ENCODE measurements at places on chromosomes 5 and 9.

DNA sequence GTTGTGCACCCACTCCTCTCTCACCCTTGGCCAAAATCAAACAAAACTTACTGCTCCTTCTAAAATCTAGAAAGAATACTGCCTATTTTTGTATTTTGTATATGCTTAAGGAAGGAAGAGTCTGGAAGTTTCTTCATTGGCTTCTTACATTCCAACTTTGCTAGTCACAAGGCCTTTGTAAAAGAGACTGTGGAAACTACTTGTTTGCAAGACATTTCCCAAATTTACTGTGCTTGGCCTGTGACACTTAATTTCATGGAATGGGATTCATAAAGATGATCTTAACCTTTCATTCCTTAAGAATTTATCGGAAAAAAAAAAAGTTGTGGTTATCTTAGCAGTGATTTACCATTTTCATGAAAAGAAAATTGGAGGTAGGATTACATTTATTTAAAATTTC, 208.9 kb downstream of the VPS13A start:
- DNase-seq: no peak

- DNase-seq: no peak
Observed at GRCh38 chr9:15959663-15960062, 406.8 kb downstream of the CCDC171 start.

DNA sequence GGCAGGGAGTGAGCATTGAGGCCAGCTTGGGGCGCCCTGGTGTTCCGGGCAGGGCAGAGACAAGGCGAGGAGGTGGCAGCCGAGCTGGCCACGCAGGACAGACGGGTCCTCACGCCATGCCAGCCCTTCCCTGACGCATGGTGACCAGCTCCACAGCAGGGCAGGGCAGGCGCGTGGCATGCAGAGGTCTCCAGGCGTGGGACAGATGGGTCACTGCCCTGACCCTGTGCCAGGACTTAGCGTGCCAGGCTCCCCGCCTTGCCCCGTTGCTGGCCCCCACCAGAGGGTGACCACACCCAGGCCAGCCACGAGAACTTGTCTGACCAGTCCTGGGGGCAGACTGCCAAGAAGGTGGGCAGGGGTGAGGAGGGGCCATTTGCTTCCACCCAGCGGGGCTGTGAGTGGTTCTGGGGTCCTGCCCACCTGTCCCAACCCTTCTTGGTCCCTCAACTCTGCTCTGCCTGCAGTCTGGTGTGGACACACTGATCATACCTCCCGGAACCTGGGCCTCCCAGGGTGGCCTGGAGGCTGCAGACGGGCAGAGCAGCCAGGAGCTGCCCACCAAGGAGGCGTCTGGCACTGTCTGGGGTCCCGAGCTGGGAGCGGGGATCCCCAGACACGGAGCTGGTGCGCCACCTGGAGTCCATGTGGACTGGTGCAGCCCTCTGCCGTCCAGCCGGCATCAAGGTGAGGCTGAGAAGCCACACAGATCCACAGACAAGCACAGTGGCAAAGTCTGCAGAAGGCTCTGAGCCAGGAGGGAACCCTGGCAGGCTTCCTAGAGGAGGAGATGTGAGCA, at the start of gene RNF224:
Gene RNF224, plus strand, starts transcription at position 449 of the 799 bp plus-strand sequence. CDS start 834 bp downstream, outside the sequence.
- peak; percentile 58 for DNase-seq

DNA sequence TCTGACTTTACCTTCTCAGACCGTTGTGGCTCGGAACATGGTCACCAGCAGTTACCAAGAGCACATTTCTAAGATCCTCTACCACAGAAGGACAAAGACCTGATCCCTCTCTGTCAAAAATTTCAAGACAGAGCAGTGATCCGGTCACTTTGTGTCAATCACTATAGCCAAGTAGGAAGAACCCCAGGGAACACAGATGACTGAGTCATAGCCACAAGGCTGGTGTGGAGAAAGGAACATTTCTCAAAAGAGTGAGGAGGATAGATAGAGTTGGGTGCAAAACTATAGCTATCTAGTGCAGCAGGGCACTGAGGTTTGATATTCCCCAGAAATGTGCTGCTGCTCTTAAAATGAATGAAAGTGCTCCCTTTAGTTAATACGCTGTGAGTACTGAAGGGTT, 130.7 kb upstream of the SMIM23 start:
- DNase-seq: no peak

DNA sequence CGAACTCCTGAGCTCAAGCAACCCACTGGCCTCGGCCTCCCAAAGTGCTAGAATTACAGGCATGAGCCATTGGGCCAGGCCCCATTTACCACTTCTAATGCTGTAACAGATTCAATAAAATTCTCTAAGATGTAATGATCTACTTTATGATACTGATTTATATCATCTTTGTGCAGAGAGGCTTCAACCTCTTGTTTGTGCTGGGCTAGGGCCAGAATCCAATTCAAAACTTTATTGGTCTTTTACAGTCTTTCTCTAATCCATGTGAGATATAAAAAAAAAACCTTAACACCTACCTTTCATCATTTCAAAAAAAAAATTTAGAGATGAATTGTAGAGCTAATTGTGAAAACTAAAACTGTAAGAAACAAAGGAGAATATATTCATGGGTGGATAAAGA, 8.2 kb upstream of the BTF3 start:
- no peak for DNase-seq

DNA sequence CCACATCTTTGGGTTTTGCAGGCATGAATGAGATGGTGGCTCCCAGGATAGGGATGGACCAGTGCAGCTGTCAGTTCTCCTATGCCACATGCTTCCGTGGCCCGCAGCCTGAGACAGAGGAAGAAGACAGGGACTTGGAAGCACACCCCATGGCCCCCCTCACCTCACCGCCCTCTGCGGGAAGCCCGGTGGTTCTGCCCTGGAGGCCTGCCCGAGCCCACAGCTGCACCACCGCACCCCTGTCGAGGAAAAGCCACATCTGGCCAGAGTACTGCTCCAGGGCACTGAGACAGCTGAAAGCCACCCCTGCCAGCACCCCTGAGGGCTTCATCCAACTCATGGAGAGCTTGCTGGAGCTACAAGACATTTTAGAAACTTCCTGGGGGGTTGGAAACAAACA, 7.6 kb upstream of the TRMT10B start:
- no peak for DNase-seq

DNA sequence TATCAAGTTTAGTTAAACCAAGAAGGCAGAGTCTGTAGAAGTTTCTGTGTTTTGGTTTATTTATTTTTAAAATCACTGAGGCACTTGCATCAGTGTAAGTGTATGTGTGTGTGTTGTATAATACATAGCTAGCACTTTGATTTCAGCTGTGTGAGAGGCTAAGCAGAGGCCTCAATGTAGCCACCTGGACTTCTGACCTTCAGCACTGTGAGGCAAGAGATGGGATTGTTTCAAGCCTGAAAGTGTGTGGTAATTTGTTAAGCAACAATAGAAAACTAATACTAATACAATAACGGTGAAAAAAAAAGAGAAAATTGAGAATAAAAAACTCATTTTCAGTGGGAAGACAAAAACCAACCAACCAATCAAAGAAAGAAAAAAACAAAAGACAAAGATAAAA, 327.3 kb downstream of the CDH18 start:
- DNase-seq: no peak

- DNase-seq: no peak
Observed at GRCh38 chr5:107957051-107957450, 286.3 kb upstream of the EFNA5 start.

DNA sequence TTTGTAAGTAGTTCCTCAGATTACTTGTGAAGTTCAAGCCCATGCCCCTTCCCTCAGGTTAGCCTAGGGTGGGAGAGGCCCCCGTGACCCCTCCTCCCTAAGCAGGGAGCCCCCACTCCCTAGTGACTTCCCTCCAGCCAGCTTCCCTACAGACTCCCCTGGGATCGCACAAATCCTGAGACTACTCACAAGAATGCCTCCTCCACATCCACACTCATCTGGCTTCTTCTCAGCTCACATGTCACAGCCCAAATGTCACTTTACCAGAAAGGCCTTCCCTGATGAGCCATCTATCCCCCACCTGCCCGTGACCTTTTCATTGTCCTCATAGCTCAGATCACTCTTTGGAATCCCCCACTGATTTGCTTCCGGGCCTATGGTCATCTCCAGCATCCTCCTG, 96.7 kb upstream of the ARAP3 start:
- DNase-seq: no peak

DNA sequence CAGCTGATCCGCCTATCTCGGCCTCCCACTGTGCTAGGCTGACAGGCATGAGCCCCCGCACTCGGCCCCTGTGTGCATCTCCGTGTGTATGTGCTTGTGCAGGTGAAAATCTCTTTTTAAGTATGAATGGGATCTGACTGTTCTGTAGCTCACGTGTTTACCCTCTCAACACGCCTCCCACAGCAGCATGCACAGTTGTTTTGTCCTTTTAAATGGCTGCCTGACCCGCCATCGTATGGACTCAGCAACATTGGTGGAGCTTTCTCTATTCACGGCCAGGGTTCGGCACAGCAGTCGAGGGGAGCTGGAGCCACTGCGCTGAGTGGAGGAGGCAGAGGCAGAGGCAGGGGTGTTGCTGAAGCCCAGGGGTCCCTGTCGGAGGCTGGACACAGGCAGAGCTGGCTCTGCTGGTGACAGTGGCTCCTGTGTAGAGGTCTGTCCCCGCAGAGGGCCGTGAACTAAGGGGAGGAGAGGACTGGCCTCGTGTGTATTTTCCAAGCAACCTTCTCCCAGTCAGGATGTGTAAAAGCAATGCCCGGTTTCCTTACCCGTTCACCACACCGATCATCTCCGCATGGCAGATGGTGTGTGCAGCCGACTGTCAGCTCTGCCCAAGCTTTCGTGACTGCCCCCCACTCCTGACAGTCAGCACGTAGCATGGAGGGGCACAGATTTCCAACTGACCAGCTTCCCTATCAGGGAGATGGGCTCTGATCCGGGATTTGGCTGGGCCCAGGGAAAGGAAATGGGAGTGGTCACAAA, 37.3 kb downstream of the MRPL36 start:
- DNase-seq: no peak

- no peak for DNase-seq
Observed at GRCh38 chr5:147075187-147075586, 159.6 kb upstream of the STK32A start.

GRCh38 chr5:139776861-139777260, 18.7 kb upstream of the PSD2 start:
- no peak for DNase-seq

GRCh38 chr9:122122903-122123632, 30.0 kb upstream of the TTLL11 start:
- peak; percentile 16 for DNase-seq

GRCh38 chr9:134178768-134179551, 14.6 kb upstream of the RNU6ATAC start:
- no peak for DNase-seq

GRCh38 chr5:157533011-157533481, 42.5 kb downstream of the ADAM19 start:
- DNase-seq: no peak

DNA sequence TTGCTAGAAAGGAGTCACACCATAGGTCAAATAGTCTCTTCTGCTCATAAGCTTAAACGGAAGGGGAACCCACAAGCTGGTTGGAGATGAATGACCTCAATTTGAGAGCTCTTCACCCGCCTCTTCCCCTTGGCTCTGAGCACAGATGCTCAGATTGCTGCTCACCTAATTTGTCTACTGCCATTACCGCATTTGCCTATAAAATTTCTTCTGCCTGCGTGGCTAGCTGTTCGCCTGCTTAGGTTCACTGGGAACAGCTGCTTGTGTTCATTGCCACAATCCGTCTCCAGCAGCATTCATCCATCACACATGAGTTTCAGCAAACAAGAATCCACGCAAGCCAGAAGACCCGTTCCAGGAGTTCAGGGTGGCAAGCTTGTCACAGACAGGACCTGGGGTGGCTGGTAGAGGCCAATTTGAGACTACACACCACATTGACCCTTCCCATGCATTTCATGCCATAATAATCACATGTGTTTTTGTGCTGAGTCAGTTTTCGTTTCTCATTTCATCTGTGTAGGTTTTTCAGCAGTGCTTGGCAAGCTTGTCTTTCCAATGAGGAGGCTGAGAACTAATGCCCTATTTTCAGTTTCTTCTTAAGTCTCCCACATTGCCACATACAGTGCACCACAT, 50.2 kb upstream of the DNAH5 start:
- no peak for DNase-seq

GRCh38 chr5:90168399-90168798, 241.2 kb downstream of the CETN3 start:
- DNase-seq: no peak

- no peak for DNase-seq
Observed at GRCh38 chr9:16500386-16500785, 370.1 kb downstream of the BNC2 start.

DNA sequence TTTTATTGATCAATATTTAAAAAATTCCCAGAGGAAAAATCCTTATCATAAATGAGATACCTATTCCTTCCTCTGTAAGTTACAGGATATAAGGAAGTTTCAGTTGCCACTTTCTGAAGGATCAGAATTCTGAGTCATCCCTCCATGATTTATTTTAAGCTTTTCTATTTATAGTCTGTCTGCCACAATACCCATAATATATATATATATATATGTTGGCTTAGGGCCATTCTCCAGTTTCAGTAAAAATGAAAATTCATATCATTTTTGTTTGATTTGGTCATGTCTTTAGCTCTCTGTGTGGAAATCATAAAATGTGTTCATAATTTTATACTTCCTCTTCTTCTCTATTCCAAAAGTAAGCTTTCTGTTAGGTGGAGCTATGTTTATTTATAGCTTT, 215.8 kb upstream of the CYLC2 start:
- no peak for DNase-seq

DNA sequence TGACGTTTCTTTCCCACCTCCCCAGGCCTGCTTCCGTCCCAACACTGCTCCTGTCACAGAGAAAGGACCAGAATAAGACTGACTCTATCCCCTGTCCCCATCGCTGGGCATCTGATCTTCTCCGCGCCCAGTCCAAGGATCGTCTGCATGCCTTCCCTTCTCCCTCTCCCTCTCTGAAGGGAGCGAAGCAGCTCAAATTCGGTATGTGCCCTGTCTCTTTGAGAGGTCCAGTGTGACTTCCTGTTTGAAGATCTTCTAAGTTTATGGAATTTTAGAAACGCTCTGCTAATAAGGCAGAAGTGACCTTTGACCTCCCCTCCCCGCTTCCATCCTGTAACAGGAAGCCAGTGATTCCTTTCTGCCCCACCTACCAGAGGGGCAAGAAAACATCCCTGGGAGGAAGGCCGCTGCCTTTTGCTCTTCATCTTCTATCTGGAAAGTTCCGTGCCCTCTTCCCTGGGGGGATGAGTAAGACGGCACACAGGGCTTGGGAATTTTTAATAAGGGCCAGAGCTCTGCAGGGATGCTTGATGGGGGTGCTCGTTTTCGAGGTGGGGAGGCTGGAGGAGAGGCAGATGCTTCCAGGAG, 40.7 kb upstream of the RNU6ATAC start:
- DNase-seq: no peak

- no peak for DNase-seq
Observed at GRCh38 chr5:180470361-180470760, 23.8 kb upstream of the CNOT6 start.

DNA sequence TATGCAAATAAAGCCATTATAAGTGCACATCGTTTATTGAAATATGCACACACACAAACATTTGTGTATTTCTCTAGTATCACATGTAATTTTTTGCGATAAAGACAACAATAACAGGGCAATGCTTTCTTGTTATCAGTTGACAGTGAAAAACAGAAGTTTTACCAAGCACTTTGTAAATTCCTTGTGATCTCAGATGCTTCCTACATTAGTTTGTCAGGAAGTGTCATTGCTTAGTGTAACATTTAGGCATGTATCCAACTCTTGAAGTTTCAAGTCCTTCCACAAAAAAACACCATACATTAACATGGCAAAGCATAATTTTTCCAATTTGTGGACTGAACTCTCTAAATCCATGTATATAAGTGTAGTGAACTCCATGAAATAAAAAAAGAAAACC, 46.4 kb downstream of the MOCS2 start:
- no peak for DNase-seq

All from stimulated activated CD8-positive, alpha-beta memory T cell treated with anti-CD3 and anti-CD28 coated beads, Interleukin-15, amount 100 ng/mL, for 4 hours (primary cell).